T1000 (cell line): ENCODE measurements at places on chromosomes 12 and 14.

DNA sequence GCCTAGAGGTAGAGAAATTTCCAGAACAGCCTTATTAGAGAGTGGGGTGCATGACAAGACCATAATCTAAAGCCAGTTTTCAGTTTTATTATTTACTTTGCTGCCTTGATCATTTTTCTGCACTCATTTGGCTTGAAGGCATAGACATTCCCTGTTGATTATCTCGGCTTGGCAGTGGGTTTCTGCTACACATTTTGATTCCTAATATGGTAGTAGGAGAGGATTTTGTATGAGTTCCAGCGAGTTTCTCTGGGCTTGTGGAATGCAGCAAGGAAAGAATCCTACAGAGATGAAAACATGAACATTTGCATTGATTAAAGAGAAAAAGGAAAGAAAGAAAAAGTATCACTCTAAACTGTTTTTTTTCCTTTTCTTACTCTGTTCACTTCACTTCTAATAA is 281.2 kb downstream of the PAWR start:
- DNase-seq, result no peak

DNA sequence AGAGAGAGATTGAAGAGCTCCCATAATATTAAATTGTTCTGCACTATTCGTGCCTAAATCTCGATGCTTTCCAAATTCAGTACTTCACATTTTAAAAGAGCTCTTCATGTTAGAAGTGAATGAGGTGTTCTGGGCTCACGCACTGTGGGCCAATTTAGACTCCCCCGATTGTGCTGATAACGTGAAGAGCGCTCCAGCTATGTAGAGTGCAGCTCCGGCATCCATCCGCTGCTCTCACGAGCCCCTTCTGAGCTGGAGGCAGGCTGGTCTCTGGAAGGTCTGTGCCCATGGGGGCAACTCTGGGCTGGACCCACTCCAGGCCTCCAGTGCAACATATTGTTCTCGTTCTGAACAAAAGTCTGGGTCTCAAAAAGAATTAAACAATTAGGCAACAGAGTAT is 692.6 kb downstream of the VRK1 start:
- DNase-seq, result no peak

DNA sequence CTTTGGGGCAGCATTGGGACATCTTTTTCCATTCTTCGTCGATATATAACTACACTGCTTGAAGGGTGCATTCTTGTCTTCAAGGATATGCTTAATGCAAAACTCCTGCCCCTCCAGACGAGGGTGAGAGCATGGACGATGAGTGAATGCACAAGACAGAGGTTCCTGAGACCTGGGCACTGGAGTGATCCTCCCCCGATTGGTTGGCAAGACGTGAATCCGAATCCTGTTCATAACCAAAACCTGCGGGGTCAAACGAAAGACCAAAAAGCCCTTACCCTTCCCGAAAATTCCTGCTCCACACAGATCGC is 684 bp downstream of the KANSL2 start:
- no peak for DNase-seq

GRCh38 chr12:100553936-100554335 is 19.5 kb upstream of the GAS2L3 start:
- DNase-seq, result no peak

DNA sequence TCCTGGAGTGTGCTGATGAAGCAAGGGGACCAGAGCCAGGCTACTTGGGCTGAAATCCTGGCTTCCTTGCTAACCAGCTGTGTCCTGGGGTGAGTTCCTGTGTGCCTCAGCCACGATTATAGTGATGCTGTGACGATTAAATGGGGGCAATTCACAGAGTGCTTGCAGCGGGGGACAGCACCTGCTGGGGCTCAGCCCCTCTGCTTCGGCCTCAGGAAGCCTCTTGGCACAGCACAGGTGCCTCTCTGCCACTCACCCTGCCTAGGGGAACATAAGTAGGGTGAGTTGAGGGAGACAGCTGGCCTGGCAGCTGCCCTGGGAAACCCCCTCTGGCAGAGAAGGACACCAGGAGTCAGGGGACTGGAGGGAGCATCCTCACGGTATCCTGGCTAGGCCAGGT is 9.4 kb downstream of the KRT80 start:
- no peak for DNase-seq

DNA sequence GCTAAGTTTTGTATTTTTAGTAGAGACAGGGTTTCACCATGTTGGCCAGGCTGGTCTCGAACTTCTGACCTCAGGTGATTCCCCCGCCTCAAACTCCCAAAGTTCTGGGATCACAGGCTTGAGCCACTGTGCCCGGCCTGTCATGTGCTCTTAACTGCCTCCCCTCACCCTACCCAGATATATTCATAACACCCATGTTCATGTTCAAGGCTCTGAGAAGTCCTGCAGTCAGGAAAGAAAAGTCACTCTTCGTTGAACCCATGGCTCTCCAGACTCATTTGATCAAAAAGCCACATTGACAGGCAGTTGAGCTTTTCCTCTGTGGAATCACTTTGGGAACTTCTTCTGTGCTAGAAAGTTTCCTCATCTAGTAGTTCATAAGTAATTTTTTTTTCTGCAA is 545.5 kb upstream of the TBX3 start:
- DNase-seq, result no peak

DNA sequence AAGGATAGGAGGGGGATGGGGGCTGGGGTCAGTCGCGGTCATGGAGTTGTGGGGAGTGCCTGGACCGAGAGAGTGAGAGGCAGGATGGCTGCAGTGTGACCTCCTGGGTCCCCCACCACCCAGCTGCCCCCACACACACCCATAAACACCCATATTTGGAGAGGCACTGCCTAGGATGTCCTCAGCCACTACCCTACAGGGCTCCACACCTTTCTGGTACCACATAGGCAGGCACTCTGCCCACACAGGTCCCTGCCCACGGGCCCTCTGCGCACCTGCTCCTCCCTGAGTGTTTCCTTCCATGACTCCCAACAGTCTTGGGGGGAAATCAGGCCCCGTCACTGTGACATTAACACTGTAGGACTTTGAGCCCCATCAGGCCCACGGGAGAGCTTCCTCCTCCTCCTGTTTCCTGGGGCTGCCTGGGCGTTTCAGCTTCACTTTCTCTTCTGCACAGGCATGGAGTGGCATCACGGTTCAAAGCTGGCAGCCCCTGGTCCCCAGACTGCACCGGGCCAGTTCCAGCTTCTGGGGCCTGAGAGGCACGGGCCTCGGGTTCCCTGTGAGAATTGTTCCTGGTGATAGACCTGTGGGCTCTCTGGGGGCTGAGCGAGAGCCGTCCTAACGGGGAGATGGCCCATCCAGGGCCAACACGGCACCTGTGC is 207.0 kb upstream of the C14orf180 start:
- no peak for DNase-seq

DNA sequence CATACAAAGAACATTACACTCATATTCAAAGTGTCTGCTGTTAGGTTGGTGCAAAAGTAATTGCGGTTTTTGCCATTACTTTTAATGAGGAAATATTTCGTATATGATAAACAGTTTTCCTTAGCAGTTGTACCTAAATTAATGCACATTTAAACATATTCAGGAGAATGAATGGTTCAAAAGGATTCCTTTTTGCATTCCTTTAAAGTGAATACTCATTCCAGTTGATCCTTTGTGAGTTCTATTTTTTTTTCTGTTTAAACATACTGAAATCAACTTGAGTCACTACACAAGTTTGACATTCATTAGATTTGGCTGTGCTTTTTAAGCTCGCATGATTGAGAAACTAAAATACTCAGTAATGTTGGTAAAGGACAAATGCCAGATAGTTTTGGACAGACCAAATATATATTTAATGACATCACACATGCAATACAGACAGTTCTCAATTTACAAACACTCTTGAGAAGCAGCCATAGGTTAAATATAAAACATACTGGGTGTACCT is 13.8 kb upstream of the SLC38A2 start:
- no peak for DNase-seq

GRCh38 chr12:123061441-123062205 is 81.1 kb downstream of the ARL6IP4 start:
- no peak for DNase-seq

DNA sequence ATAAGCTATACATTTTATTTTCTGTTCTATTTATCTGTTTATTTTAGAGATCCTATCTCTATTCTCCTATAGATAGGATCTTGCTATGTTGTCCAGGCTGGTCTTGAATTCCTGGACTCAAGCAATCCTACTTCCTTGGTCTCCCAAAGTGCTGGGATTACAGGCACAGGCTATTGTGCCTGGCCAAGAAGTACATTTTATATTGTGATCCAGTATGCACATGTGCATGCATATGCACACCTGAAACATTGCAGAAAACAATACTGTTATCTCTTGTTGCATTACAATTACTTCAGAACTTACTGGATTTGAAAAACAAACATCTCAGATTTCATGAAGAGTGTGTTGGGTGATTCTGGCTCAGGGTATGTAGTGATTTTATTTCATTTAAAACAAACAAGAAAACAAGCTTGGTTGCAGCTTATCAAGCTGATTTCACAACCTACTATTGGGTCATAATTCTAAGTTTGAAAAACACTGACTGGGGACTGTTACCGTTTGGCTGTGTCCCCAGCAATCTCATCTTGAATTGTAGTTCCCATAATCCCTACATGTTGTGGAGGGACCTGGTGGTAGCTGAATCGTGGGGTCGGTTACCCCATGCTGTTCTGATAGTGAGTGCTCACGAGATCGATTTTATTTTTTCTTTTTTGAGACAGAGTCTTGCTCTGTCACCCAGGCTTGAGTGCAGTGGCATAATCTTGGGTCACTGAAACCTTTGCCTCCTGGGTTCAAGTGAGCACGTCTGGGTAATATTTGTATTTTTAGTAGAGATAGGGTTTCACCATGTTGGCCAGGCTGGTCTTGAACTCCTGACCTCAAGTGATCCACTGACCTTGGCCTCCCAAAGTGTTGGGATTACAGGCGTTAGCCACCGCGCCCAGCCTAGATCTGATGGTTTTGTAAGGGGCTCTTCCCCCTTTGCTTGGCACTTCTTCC is 31.3 kb downstream of the ERC1 start:
- no peak for DNase-seq

DNA sequence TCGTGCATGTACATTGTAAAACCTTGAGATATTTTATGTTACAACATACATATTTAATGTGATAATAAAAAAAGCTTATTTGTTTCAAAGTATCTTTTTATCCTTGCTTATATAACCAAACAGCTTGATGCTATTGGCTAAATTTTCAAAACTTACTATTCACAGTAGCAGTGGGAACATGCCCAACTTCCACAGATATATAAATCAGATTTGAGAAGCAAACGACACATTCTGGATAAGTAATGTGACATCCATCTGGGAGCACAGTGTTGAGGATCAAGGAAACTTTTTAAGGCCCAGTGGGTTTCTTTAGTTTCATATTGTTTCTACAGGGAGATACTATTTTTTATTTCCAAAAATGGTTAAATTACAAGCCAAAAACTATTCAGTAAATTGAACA is 350.7 kb downstream of the SEC23A start:
- no peak for DNase-seq

DNA sequence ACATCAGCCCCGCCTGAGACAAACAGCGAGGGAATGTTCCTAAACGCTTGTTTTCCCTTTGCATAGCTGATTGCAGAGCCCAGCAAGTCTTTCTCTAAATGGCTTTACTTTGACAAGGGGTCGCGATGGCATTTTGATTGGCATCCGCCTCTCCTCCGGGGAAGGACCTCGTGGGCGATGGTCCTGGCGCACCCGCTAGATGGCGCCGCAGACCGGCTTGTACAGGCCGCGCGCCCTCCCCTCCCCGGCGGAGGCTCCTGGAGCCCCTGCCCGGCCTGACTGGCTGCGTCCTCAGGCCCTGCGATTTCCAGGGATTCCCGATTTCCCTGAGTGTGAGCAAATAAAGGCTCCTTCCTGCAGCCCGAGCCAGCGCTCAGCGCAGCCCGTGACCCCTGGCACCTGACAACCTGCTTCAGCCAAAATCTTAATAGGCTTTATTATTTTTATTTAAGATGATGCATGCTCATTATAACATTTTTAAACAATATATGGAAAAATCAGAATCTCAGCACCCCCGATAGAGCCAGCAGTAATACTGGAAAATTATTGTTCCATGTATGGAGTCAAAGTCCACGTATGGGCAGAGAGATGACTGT is 468.3 kb downstream of the AACS start:
- peak; percentile 29 for DNase-seq

GRCh38 chr12:131698286-131698685 is 12.6 kb upstream of the SFSWAP start:
- no peak for DNase-seq
